ENCODE measurements at places on chromosomes 4 and X.

- DNase-seq = no peak
Measured at GRCh38 chrX:139267851-139268250, 262.7 kb upstream of the F9 start.

DNA sequence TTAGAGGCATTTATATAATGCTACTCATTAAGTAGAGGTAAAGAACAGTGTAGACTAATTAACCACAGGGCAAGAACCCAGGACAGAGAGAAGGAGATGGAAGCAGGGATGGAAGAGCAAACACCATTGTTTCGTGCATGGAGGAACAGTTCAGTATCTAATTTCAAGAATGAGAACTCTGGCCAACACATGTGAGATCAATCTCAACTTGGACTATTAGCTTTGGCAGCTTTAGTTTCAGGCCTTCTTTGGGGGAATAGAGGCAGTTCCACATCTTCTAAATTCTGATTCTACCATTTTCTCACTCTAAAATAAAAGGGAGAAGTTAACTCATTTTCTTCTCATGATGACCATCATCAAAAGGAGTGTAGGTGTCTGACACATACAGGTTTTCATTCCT is 207.0 kb downstream of the LDB2 start:
- no peak for DNase-seq

- DNase-seq = no peak
Measured at GRCh38 chr4:25843340-25844097, 19.3 kb downstream of the SEL1L3 start.

DNA sequence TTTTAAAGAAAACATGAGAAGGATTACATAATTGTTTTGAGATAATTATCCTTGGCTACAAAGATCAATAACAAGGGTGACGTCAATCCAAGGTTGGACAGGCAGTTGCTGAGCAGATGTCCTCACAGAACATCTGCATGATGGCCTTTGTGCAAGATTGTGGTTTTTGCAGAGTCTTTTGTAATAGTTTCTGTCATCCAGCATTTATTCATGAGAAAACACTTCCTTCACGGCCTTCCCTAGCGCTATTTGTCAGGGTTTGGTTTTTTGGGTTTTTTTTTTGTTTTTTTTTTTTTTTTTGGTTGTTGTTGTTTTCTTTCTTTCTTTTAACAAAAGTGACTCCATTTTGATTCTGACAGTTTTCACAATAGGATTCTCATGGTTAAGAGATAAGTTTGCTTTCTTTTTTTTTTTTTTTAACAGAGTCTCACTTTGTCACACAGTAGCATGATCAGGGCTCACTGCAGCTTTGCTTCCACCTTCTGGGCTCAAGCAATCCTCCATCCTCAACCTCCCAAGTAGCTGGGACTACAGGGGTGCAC is 31.5 kb upstream of the ELF2 start:
- DNase-seq = no peak

GRCh38 chr4:161376275-161376674 is 787.5 kb downstream of the FSTL5 start:
- DNase-seq = no peak

- no peak for DNase-seq
Measured at GRCh38 chr4:137558951-137559350, 26.7 kb upstream of the PCDH18 start.

GRCh38 chrX:155865193-155865592 is 16.0 kb upstream of the VAMP7 start:
- no peak for DNase-seq

GRCh38 chrX:133527415-133527814 is 112.1 kb upstream of the GPC4 start:
- DNase-seq = no peak

- no peak for DNase-seq
Measured at GRCh38 chr4:37471971-37472370, 214.2 kb downstream of the RELL1 start.

- DNase-seq = no peak
Measured at GRCh38 chr4:1763070-1763549, 30.0 kb upstream of the FGFR3 start.

All from iPS-NIHi11 (cell line).